Panc1 (cell line): ENCODE measurements at places on chromosomes 16 and 17.

DNA sequence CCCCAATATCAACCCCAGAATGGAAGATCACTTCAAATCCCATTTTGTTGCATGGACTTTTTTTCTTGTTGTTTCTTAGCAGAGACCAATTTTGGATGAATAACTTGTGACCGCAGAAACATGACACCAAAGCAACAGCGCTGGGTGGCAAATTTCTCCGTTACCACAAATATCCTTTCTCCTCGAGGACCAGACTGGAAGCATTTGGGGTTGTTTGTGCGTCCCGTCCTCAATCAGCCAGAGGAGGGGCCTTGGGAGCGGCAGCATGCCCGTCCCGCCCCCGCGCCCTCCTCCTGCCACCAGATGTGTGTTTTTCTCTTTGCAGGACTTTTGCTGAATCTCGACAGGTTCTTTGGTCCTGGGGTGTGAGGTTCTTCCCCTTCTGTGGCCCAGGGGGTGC lies 282.5 kb upstream of the FOXF1 start:
- DNase-seq, result no peak

DNA sequence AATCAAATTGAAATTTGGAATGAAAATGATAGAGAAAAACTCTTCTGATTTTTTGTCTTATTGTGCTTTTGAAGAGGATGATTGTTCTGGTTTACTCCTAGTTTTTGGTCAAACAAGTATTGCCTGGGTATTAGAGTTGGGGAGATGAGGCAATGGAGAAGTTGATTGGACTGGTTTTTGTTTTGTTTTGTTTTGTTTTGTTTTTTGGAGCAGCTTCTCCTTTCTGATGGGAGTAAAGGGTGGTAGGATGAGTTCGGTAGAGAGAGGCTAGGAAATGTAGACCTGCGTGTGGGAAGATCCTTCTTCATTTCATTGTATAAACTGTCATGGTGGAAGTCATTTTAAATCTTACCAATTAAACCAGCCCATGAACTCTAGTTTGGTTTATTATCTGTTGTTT lies 17.7 kb downstream of the ATP6V0A1 start:
- DNase-seq, result no peak

DNA sequence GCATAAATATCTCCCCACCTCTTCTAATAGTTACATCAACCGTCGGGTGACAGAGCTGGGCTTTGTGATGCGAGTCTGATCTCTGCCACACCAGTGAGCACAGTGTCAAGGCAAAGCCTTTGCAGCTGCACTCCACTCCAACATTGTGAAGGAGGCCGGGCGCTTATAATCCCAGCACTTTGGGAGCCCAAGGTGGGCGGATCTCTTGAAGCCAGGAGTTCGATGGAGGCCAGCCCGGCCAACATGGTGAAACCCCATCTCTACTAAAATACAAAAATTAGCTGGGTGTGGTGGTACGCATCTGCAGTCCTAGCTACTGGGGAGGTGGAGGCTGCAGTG lies 18.9 kb downstream of the CYB5D2 start:
- DNase-seq, result no peak

GRCh38 chr16:3101018-3101840 lies 2.1 kb upstream of the ZSCAN10 start:
- no peak for DNase-seq

- DNase-seq, result no peak
Observed at GRCh38 chr17:29615048-29615385, 7.7 kb downstream of the CORO6 start.

DNA sequence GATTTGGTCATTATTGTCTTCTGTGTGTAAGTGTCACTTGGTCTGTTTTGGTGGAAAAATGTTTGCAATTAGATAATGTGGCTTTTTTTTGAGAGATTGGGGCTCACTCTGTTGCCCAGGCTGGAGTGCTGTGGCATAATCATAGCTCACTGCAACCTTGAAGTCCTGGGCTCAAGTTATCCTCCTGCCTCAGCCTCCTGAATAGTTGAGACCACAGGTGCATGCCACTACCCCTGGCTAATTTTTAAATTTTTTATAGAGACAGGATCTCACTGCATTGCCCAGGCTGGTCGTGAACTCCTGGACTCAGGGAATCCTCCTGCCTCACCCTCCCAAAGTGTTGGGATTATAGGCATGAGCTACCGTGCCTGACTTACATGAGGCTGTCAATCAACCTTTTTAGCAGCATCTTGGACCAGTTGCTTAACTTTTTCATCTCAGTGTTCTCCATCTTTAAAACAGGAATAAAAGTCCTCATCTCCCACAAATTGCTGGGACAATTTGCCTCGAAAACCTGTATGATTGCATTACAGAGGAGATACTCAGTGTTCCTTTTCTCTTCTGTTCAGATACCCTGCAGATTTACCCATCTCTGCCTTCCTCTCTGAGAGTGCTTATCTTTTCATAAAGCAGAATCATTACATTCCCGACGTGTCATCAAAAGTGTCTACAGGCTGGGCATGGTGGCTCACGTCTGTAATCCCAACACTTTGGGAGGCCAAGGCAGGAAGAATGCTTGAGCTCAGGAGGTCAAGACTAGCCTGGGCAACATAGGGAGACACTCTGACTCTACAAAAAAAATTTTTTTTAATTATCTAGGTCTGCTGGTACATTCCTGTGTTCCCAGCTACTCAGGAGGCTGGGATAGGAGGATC lies 19.1 kb downstream of the ACSF2 start:
- no peak for DNase-seq

DNA sequence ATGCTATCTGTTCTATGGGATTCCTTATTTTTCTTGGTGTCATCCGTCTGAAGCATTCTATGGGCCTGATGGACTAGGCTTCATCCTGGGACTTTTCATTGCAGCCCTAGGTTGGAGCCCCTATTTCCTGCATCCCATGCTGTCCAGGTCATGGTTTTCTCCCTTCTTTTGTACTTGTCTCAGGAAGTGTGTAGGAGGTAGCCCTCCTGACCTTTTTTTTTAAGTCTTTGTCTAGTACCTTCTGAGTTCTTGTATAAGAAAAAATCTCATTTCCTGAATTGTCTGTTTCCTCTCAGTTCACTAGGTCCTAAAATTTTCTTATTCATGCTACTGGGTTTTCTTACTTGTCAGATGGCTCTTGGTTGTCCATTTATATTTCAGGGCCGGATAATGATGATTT lies 6.0 kb downstream of the NDEL1 start:
- DNase-seq, result no peak

- no peak for DNase-seq
Observed at GRCh38 chr17:49969134-49969759, at the start of gene DLX4. Gene DLX4, plus strand, starts transcription at chr17:49969190. Its CDS starts 279 bp downstream, at chr17:49969469.

GRCh38 chr16:17972460-17972943 lies 364.0 kb downstream of the NPIPA8 start:
- no peak for DNase-seq

- DNase-seq, result no peak
Observed at GRCh38 chr17:80691784-80692183, 147.1 kb downstream of the RPTOR start.

- DNase-seq, result no peak
Observed at GRCh38 chr17:2259769-2260536, 43.6 kb downstream of the SMG6 start.

DNA sequence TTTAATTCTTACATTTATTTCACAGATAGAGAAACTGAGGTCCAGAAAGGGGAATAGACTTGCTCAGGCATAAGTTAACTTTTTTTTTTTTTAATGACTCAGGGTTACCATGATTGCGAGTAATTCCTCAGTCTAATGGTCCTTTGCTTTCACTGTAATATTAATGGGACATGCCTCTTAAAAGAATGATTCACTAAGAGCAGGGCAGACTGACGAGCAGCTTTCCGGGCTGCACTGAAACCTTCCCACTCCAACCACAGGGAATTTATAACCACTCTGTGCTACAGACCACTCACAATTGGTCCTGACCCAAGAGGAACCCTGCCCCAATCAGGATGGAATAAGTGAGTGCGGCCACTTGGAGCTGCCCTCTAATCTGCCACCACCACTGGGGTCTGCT lies 5.7 kb downstream of the HOXB2 start:
- DNase-seq, result no peak

DNA sequence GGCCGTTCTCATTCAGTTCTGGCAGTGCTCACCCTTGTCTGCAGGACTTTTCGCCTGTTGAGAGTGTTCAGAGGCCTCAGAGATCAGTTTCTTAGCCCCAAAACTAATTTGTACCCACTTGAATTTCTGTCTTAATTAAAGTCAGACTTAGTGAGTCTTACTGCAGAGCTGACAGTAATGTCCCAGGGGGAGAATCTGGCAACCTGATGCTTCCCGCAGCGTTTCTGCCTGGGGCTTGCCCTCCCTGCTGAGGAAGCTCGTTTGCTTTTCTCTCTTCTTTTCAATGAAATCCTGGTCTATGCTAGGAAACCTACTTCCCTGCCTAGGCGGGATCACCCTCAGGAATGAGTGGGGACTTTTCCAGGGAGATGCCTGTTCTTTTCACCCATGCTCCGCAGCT lies 25.3 kb downstream of the DBNDD1 start:
- DNase-seq, result no peak

DNA sequence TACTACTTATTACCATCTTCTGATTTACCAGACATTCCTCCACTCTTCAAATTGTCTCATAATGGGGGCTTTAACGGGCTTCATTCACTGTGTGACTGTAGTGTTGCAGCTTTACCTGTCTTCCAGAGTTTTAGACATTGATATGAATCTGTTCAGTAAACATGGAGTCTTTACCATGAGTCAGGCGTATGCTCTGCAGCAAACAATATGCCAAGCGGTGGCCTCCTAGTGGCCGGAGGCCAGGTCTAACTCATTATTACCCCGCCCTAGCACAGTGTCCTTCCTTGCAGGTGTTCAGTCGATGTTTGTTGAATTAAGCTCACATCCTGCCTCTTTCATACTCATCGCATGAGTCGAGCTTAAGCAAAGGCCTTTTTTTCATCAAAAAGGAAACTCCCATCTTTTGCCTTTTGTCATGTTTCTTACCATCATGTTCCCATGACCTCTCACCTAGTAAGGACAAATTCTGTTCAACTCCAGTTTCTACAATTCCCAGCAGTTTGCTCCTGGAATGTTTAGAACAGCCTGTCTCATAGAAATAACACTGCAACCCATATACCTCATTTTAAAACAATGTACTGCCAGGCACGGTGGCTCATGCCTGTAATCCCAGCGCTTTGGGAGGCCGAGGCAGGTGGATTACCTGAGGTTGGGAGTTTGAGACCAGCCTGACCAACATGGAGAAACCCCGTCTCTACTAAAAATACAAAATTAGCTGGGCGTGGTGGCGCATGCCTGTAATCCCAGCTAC lies 39.4 kb downstream of the TUBD1 start:
- peak; percentile 97 for DNase-seq

GRCh38 chr17:62572888-62573401 lies 54.5 kb upstream of the MRC2 start:
- DNase-seq, result no peak

GRCh38 chr17:11608396-11608795 lies 10.1 kb downstream of the DNAH9 start:
- DNase-seq, result no peak

DNA sequence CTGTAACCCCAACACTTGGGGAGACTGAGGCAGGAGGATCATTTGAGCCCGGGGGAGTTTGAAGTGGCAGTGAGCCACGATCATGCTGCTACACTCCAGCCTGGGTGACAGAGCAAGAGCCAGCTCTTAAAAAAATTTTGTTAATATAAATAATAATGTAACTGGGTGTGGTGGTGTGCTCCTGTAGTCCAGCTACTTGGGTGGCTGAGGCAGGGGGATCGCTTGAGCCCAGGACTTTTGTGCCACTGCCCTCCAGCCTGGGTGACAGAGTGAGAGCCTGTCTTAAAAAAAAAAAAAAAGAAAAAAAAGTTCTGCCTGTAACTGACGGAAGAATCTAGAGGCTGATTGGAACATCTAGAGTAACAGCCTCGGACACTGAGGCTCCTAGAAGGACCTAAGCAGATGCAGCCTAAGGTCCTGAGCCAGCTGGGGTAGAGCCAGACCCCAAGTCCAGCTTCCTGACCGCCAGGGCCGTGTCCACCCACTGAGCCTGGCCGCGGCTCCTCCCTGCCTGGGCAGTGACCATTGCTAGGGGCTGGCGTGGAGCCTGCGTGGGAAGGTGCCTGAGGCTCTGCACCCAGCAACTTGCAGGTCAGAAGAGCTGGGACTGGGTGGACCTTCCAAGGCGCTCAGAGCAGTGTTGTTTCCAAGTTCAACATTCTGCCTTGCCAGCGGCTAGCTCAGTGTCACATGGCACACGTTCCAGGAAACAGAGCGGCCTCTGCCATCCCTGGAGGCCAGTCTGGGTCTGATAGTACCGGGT lies 209.4 kb upstream of the CIBAR2 start:
- DNase-seq, result no peak

- no peak for DNase-seq
Observed at GRCh38 chr16:82824408-82824807, 197.6 kb downstream of the CDH13 start.

- DNase-seq, result no peak
Observed at GRCh38 chr16:53071748-53072301, 17.0 kb downstream of the CHD9 start.

DNA sequence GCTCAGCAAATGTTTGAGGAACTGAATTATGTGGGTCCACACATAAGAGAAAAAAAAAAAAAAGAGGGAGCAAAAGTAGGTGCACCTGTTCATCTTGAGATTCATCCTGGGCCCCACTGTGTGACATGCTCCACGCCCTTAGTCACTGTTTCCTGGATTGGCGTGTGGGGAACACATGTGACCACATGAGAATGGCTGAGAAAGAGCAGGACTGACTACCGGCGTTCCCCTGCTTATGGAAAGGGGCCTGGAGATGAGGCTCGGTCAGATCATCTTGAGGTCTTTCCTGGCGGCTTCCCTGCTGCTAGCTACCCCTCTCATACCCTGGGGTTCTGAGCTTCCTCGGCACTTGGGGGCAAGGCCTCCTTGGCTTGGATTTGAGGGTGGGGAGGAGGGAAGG lies 3.9 kb downstream of the DEXI start:
- no peak for DNase-seq

- no peak for DNase-seq
Observed at GRCh38 chr17:68584581-68585303, 16.4 kb downstream of the FAM20A start.

- DNase-seq, result no peak
Observed at GRCh38 chr16:19316846-19317245, 31.3 kb downstream of the CLEC19A start.

DNA sequence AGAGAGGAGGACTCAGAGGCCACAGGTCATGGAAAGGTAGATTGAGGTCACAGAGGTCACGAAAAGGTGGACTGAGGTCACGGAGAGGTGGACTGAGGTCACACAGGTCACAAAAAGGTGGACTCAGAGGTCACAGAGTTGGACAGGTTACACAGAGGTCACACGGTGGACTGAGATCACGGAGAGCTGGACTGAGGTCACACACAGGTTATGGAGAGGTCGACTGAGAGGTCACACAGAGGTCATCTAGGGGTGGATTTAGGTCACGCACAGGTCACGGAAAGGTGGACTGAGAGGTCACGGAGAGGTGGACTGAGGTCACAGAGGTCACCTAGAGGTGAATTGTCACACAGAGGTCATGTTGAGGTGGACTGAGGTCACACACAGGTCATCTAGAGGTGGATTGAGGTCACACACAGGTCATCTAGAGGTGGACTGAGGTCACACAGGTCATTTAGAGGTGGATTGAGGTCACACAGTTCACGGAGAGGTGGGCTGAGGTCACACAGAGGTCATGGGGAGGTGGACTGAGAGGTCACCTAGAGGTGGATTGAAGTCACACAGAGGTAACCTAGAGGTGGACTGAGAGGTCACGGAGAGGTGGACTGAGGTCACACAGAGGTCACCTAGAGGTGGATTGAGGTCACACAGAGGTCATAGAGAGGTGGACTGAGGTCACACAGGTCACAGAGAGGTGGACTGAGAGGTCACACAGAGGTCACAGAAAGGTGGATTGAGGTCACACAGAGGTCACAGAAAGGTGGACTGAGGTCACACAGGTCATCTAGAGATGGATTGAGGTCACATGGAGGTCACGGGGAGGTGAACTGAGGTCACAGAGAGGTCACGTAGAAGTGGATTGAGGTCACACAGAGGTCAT lies 26.7 kb upstream of the JPT2 start:
- no peak for DNase-seq

- no peak for DNase-seq
Observed at GRCh38 chr17:39238311-39238972, 12.7 kb upstream of the STAC2 start.
